ENCODE measurements at places on chromosomes 1 and 21.

DNA sequence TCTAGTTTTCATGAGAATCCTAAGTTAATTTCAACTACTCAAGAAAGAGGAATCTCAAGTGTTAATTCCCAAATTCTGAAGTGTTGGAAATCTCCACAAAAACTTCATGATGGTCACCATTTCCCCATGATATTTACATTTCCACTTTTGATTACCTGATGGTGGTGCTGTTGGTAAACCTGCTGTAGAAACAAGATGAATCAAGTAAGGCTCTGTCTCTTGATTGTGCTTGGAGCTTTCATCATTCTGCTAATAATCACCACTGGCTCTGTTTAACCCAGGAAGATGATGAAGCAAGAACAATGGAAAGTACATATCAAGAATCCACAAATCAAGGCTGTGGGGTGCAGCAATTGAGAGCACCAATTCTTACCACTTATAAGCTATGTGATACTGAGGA is 77.8 kb downstream of the C4BPA start:
- DNase-seq: no peak

DNA sequence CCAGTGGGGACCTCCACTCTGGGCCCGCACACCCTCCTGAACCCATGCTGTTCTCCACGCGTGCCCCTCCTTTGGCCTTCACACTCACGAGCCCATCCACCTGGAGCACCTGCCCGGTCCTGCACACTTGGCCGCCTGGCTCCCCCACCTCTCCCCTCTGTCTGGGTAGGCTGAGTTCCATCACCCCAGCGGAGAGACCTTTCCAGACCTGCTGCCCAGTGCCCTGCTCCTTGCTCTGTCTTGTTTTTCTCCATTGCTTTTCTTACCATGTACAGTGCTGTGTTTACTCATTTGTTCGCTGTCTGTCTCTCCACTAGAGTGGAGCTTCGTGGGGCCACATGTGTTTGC is 351.0 kb upstream of the VAMP3 start:
- no peak for DNase-seq

DNA sequence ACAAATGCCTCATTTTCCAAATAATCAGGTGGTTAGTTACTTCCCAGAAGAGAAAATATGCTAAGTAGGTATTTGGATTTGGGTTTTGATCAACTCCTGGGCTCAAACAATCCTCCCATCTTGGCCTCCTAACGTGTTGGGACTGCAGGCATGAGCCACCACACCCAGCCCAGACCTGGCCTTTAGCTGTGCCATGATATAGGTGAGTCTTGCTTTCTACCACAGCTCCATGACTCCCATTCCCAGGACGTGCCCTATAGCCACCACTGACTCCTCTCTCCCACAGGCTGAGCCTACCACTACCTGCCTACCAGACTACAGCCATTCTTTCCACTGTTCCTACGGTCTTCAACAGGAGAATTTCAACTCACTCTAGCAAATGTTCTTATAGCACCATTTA is 1.8 kb upstream of the SLC1A7 start:
- no peak for DNase-seq

- DNase-seq: no peak
Measured at GRCh38 chr1:39642796-39643195, 3.4 kb upstream of the HEYL start.

GRCh38 chr1:10171105-10171767 is 39.1 kb upstream of the KIF1B start:
- DNase-seq: no peak

- no peak for DNase-seq
Measured at GRCh38 chr21:27796106-27796505, 829.2 kb upstream of the ADAMTS5 start.

Measured in Ammon's horn (tissue), 1 donor.